Muscle of back (tissue), 13 donors: ENCODE measurements at places on chromosomes 1 and 21.
A peak's percentile ranks its signal among the peaks of the same experiment; 100 is the strongest.

DNA sequence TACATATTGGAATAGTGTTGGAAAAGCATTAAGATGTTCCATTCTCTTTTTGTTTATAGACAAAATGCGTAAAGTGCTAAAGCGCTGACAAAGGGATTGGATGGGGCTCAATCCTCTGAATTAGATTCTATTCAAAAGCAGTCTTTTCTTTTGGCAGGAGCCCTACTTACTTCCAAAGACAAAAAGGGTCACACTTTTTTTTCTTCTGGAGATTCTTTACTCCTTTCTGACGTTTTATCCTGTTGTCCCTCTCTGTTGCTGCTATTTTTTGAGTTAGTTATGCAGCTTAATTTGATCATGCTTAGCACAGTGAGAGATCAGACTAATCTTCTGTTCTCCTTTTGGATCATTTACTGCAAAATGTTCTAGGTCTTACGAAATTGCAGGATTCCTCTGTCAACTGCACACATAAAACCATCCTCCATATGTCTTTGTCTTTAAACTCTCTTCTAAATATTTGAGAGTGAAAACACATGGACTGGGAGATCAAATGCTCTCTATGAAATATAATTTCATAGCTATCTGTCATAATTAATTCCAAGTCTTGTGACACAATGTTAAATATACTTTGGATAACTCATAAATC is 656.4 kb upstream of the ADGRL2 start:
- no peak for DNase-seq

DNA sequence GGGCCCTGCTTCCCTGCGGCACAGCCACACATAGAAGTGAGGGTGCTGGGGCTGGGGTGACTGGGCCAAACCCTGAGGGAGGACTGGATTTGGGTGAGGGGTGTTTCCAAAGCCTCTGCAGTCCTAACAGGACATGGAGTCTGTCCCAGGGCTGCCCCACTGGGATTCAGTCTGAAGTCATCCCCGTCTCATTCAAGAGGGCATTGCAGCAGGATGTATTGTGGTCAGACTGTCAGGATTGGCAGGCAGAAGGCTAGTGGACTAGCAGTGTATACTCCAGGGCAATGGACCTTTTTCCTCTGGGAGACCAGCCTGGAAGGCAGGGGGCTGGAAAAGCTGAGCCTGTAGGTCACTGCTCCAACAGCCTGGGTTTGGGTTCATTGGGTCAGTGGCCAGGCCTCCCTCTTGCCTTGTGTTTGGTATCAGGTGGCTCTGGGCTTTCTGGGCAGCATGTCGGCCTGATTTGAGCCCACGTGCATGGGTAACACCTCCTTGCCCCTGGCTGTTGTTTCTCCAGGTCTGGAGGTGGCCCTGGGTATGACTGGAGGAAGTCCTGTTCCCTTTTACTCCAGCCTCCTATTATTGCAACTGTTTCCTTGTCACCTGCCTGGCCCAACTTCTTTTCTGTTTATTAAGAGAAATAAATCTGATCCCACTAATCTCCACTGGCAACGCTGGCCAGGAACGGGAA is 41.0 kb upstream of the SYNC start:
- no peak for DNase-seq

GRCh38 chr1:85274969-85275453 is 1.4 kb downstream of the BCL10 start:
- DNase-seq, result no peak

- DNase-seq, result no peak
Measured at GRCh38 chr1:59752556-59753414, 62.0 kb upstream of the HOOK1 start.

DNA sequence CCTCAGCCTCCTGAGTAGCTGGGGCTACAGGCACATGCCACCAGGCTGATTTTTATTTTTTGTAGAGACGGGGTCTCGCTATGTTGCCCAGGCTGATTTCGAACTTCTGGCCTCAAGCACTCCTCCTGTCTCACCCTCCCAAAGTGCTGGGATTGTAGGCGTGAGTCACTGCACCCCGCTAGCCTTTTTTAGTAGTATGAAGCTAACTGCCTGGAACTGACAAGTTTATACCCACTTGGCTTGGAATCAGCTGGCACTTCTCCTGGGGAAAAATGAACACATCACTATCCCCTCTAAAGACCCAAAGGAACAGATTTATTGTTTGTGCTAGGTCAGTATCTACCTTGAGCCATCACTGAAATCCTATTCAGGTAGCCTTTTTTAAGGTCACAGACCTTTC is 19.0 kb downstream of the TMEM63A start:
- no peak for DNase-seq

GRCh38 chr21:46648539-46648938 is 13.1 kb downstream of the PRMT2 start:
- DNase-seq, result no peak

DNA sequence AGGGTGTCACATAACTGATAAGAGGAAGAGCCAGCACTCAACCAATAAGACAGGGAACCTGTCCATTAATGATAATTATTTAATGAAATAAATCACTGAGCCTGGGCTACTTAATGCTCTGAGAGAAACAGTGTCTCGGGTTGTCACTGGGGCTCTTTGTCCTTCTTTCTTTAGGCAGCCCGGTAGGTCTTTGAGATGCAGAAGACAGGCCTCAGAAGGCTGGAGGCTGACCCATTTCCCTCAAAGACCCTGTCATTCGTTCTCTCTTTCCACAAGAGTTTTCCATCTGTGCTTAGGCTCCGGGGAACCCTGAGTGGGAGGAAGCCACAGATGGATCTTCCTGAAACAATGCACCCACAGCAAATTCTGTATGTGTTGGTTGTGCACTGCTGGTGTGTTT is 68.2 kb downstream of the BRINP2 start:
- DNase-seq, result no peak

GRCh38 chr1:248740876-248741275 is 14.7 kb downstream of the LYPD8 start:
- no peak for DNase-seq

DNA sequence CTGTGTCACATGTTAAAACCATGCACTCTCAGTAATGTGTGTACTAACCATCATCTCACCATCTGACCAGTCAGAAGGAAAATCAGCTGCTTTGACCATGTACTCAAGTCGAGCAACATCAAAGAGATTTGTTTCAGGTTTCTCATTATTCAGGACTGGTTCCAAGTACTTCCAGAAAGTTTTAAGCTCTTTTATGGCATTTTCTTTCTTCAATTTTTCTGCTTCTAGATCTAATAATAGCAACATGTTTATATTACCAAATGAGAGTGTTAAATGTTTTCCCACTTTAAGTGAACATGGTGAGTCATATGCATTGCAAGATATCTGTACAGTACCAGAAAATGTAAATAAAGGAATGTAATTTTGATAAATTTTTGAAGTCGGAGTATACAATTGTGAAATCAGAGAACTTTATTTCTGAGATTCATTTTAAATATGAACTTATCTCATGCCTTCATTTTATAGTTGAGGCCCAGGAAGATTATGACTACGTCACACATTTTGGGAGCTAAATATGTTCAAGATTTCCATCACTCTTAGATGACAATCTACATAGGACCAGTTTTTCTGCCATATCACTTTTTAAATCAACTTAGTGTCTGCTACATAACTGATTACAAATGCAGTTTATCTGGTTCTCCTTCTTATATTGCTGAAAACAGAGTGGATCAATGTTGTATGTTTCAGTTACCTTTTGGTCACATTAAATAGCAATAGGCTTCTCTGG is 87.2 kb downstream of the SPAG17 start:
- DNase-seq, result no peak

DNA sequence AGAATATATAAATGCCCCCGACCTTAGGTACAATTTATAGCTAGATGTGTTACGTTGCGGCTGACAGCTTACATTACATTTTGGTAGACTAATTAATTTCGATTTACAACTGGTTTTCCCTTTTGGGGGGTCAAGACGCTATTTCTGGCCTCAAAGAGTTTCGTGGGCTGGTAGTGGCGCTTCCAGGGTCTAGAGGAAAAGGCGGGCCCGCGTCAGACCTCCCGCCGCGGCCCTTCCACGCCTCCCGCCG is 391 bp downstream of the IFT25 start:
- DNase-seq, result no peak

DNA sequence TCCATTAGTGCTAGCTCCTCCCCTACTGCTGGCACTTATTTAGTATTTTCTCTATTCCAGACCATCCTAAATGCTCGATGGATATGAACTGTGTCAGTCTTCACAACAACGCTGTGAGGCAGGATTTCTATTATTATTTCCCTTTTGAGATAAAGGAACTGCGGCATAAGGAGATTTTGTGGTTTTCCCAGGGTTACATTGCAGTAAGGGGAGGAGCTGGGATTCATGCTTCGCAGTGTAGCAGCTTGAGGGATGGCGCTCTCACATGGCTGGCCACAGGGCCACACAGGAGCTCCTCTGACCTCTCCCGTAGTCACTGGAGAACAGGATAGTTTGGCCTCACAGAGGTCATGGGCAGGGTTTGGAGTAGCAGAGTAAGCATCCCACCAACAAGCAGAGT is 116.9 kb downstream of the BEND5 start:
- no peak for DNase-seq

DNA sequence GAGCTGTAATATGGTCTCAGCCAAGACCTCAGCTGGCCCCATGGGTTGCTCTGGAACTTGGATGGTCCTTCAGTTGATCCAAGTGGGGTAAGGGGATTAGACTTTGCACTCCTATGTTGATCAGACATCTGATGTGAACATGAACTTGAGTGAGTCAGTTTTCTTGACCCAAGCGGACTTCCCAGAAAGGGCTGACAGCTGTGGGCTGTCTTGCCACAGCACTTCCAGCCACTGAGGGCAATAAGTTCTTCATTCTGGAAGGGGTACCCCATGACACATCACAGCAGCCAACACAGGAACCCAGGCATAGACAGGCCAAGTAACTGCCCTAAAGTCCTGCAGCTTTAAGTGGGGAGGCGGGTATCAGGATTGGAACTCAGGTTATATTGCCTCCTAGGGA is 93.9 kb upstream of the USP24 start:
- no peak for DNase-seq

GRCh38 chr1:245684571-245684970 is 529.8 kb downstream of the KIF26B start:
- DNase-seq, result no peak

DNA sequence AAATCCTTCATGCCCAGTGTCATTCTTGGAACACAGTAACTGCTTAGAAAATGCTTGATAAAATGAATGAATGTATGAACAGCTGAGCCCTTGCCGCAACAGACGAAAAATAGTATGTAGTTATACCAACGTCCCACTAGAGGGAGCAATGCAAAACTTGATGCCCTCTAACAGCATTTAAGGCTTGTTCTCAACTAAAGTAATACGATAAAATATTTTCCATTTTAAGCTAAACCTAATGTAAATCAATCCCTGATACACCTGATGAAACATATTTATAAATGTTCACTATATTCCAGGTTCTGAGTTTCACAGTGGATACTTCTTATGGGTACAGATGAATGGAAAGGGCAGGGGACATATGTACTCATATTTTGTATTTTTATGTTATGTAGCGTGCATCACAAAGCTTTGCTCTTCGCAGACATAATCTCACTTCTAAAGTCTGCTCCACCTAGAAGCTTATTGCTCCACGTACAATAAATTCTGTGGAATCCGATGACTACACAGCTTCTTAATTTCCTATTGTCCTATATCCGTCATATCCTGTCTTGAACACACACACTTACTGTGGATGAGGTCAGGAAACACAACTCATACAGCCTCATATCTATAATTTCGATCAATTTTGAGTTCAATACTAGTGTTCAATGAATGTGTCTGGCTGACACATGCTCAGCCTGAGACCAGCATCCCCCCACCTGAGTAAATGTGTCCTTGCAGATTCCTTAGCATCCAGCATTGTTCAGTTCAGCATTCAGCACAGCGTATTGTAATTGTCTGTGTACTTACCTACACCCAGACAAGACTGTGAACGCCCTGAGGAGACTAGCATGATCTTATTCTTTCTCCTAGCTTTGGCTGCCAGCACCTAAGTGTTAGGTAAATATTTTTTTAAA is 4.4 kb upstream of the UTP25 start:
- DNase-seq, result peak; percentile 59

- no peak for DNase-seq
Measured at GRCh38 chr1:239388578-239388977, 2.2 kb downstream of the CHRM3 start.

DNA sequence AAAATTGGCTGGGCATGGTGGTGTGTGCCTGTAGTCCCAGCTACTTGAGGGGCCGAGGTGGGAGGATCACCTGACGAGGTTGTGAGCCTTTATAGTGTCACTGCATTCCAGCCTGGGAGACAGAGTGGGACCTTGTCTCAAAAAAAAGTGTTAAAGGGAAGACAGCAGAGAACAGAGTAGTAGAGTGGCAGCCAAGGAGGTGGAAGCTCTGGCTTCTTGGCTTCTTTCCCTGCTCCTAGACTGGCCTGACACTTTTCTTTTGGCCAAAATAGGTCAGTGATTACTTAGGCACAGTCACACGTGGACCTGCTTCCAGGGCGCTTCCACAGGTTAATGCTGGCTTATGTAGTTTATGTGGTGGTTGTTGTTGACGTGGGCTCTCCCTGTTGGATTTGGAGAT is 3.2 kb downstream of the DIP2A start:
- DNase-seq, result no peak

GRCh38 chr1:17629460-17629859 is 90.0 kb downstream of the ARHGEF10L start:
- no peak for DNase-seq

DNA sequence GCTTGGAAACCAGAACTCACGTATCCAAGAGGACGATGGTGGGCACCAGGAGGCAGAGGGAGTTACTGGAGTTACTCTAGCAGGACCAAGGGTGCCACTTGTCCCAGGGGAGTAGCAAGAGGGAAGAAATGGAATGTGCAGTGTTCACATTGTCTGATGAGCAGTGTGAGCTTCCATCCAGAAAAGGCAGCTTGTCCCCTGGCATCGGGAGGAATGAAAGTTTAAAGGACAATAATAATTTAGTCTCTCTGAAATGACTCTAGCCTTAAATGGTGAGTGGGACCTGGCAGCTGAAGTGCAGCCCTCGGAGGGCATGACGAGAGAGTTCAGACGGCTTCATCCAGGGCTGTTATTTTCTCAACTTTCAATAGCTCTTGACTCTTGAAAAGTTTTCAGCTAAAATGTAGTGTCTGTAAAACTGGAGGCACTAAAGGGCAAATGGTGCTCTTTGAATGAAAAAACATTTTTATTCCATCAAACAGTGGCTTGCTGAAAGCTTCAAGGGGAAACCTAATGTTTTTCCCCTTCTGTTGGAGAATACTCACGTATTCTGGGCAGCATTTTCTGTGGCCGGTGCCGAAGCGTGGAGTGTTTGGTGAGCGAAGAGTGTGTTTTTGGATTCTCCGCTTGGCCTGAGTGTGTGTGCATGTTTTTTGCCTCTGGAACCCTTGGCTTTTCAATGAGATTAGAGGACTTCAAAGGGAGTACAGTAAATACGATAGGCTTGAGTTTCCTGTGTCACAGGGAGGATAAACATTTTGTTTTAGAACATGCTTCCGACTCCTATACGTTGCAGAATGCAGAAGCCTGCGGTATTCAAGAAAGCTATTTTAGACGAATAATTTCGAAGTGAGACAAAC is 157.3 kb downstream of the GALNT2 start:
- DNase-seq, result no peak

DNA sequence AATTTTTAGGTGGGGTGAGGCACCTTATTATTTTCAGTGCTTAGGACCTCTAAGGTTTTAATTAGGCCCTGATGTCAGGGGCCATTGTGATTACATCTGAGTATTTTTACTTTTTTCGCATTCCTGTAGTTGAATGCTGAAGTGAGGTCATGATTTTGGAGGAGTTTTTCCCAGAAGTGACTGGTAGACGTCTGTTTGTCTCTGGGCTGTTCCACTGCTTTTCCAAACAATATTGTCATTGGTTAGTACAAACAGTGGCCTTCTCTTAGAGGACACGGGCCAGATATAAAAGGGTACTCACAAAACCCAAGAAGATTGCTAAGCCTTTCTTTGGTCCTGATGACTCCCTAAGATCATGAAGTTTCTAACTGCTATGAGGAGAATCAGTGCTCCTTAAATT is 7.6 kb upstream of the RASAL2 start:
- no peak for DNase-seq
